ENCODE measurements at places on chromosomes 2 and 18.
A peak's percentile ranks its signal among the peaks of the same experiment; 100 is the strongest.

- DNase-seq, result no peak
These were observed 114.6 kb upstream of the CDCA7 start for GRCh38 chr2:173240083-173240482.

- no peak for DNase-seq
These were observed 254.4 kb downstream of the KCNE4 start for GRCh38 chr2:223306371-223306770.

GRCh38 chr2:58918141-58918540, 677.0 kb upstream of the FANCL start:
- no peak for DNase-seq

GRCh38 chr2:72041638-72042111, 106.0 kb downstream of the CYP26B1 start:
- DNase-seq, result no peak

DNA sequence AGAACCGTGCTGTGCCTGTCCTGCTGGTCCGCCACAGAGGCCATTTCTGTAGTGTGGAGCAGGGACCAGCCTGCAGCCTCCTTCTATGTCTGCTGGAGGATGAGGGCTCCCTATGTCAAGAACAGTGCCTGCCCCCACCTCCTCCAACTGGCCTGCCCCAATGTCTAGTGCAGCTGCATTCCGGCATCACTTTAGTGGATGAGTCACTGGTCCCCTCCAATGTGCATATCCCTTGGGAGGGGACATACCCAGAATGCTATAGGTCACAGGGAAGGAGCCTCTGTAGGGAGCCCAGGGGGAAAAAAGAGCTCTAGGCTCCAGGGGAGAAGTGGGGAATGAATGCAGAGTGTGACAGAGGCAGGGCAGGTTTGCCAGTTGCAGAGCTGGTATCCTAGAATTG, 219.6 kb downstream of the CELF4 start:
- DNase-seq, result no peak

GRCh38 chr2:232265329-232265728, 113.2 kb upstream of the ALPP start:
- no peak for DNase-seq

GRCh38 chr2:46114996-46115395, 182.2 kb upstream of the EPAS1 start:
- no peak for DNase-seq

DNA sequence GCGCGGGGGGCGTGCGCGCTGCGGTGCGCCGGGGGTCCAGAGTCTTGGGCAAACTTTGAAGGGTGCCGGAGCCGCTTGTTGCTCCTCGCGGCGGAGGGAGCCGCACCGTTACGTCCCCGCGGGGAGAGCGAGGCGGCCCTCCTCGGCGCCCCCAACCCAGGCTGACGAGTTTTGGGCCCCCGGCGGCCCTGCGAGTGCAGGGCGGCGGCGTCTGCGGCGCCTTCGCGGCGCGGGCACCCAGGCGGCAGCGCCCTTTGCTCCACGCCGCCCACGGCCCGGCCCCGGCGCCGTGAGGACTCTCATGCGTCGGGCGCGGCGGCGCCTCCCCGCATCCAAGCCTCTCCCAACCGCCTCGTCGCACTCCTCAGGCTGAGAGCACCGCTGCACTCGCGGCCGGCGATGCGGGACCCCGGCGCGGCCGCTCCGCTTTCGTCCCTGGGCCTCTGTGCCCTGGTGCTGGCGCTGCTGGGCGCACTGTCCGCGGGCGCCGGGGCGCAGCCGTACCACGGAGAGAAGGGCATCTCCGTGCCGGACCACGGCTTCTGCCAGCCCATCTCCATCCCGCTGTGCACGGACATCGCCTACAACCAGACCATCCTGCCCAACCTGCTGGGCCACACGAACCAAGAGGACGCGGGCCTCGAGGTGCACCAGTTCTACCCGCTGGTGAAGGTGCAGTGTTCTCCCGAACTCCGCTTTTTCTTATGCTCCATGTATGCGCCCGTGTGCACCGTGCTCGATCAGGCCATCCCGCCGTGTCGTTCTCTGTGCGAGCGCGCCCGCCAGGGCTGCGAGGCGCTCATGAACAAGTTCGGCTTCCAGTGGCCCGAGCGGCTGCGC, 814 bp downstream of the FZD7 start:
- DNase-seq, result peak; percentile 31

DNA sequence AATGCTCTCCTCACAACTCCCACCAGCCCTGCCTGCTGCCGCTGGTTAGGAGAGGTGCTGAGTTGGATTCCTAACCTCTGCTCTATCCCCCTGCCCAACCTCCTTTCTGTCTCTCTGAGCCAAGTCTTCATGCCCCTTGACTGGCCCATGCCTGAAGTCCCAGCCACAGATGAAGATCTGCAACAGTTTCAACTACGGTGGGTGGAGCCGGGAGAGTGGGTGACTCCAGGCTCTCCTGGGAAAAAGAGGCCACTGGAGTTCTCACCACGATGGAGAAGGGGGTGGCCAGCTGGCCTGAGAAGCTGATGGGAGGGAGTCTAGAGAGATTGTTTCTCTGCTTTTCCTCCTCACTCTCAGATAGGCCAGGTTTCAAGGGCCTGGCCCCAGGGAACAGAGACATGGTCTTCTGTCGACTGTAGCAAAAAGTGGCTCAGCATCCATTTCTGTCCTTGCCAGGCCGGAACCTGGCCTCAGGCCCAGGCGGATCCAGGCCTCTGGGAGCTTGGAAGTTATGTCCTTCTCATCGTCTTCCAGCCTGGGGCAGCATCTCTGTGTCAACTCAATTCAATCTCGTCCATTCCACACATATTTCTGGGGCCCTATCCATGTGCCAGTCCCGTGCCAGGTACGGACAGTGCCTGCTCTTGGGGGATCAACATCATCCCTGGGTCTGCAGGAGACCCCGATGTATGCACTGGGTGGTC, 75.3 kb downstream of the INHBB start:
- no peak for DNase-seq

All from stimulated activated CD4-positive, alpha-beta T cell treated with anti-CD3 and anti-CD28 coated beads, Interleukin-2, amount 100 ng/mL, for 24 hours (primary cell).